Eye (tissue), 1 donor: ENCODE measurements at places on chromosomes 2 and 18.

DNA sequence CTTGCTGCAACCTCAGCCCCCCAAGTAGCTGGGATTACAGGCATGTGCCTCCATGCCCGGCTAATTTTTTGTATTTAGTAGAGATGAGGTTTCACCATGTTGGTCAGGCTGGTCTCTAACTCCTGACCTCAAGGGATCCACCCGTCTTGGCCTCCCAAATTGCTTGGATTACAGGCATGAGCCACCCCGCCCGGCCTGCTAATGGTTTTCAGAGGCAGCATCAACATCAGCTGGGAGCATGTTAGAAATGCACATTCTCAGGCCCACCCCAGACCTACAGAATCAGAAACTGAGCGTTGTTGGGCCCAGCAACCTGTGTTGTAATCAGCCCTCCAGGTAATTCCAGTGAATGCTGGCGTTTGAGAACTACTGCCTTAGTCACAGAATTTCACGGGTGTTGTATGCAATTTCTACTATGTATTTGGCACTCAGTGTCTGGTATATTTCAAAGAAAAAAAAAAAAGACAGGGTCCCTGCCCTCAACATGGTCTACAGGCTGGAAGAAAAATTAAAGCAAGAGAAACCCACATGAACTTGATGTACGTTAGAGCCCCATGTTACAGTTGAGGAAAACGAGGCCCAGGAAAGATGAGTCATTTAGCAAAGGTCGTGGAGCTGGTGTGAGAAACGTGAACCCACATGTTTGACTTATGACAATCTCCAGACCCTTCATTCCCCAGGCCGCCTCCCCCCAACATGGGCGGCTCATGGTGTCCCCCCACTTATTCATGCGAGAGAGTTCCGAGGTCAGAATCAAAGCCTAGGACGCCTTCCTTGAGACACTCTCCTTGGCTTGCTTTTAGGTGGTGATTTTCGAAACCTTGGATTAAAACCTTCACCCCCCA is 35.3 kb downstream of the SH3BP4 start:
- no peak for DNase-seq

GRCh38 chr2:59851836-59852475 is 701.5 kb downstream of the BCL11A start:
- no peak for DNase-seq

DNA sequence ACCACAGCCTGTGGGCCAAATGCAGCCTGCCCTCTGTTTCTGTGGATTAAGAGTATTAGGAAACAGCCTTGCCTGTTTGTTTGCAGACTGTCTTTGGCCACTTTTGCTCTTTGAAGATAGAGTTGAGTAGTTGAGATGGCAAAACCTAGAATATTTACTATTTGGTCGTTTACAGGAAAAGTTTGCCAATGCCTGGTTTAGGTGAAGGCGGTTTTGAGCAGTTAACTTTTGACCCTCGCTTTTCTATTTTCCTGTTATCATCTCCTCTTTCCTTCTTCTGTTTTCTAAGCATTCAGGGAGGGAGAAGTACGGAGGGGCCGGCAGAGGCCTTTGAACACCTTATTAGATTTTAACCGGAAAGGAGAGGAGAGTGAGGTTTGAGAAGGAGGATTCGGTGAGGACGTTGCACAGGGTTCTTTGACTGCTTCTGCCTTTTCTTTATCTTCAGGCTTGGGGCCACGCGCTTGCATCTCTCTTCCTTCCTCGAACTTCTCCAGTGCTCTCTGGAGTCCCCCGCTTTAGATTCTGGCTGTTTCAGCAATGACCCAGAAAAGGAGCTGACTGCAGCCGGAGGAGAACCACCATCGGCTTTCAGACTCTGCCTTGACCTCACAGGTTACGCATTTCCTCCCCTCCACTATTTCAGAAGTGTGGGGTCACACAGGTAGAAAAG is 39.2 kb downstream of the IL1R2 start:
- DNase-seq = no peak

GRCh38 chr2:223203971-223204929 is 152.3 kb downstream of the KCNE4 start:
- DNase-seq = no peak

DNA sequence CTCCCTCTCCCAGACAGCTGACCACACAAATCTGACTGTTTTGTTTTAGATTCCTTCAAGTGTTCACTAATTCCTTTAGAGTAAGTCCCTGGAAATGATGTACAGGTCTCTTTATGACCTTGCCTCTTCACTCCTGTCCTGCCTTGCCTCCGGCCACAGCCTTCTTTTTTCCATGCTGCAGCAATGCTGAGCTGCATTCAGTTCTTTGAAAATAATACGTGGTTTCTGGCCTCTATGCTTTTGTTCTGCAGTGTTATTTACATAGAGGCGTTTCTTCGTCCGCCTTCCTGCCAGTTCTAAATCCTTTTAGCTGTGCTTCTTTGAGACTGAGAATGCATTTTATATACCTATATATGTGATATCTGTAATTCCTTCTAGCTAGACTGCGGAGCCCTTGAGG is 87.2 kb downstream of the PPP1R1C start:
- no peak for DNase-seq

DNA sequence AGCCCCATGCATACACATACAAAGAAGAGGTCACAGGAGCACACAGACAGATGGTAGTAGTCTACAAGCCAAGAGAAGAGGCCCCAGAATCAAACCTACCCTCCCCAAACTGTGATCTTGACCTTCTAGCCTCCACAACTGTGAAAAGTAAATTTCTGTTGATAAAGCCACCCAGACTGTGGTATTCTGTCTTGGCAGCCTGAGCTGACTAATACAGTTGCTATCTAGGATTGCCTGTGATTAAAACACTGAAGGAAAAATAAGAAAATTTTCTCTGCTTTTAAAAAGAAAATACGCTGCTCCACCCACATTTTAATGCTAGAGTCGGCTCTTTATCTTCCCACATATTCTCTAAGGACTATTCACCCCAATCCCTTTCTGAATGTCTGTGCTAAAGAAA is 143.7 kb upstream of the TMEM200C start:
- DNase-seq = no peak

GRCh38 chr2:239148495-239149200 is 252.2 kb downstream of the HDAC4 start:
- no peak for DNase-seq

GRCh38 chr2:234989183-234989701 is 37.4 kb downstream of the SH3BP4 start:
- no peak for DNase-seq

DNA sequence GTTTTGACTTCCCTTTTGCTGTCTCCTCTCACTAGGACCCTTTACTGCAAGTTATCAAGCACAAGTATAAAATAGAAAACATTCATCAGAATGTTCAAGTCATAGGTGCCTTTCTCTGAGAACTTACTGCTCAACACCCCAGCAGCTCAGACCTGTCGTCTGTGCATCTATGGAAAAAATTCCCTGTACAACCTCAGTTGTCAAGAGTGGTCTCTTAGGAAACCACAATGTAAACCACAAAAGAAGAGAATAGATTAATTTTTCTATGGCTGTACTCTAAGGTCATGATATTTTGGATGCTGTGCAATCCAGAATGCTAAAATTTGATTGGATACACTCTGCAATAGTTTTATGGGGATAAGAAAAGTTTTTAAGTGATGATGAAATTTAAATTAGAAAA is 84.1 kb downstream of the RBMS1 start:
- DNase-seq = no peak

GRCh38 chr18:49238433-49239042 is 221.9 kb downstream of the DYM start:
- peak; percentile 52 for DNase-seq

DNA sequence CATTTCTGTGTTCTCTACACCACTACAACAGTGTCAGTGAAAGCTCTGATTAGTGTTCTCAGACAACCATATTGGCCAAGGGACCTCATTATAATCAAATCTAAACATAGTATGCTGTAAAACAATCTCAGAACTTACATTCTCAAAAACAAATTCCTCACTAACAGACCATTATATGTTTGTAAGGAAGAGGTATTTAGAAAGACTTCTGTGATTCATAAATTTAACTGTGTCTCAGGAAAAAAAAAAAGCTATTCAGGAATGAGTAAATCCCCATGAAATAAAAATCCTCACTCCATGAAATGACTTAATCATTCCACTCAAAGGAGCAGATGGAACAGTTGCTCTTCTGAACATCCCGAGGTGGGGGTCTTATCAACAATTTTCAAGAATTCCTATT is 413.0 kb downstream of the CDH2 start:
- no peak for DNase-seq

DNA sequence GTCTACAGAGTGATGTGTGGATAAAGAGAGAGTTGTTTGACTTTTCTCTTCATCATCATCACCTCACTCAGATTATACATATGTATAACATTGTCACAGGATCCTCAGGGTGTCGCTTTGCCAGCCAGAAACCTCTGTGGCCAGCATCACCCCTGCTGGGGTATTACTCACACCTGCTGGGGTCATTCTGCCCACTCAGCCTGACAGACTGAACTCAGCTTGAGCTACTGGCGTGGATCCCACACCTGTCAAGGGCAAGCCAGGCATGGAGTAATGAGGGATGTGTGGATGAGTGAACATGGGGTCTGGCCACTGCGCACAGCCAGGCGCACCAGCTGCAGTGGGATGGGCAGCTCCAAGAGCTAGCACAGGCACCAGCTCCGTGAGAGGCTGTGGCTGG is 870.6 kb downstream of the CBLN2 start:
- no peak for DNase-seq

- no peak for DNase-seq
Observed at GRCh38 chr2:75233965-75234364, 34.6 kb upstream of the TACR1 start.

- DNase-seq = no peak
Observed at GRCh38 chr18:41989508-41989907, 34.5 kb downstream of the PIK3C3 start.

DNA sequence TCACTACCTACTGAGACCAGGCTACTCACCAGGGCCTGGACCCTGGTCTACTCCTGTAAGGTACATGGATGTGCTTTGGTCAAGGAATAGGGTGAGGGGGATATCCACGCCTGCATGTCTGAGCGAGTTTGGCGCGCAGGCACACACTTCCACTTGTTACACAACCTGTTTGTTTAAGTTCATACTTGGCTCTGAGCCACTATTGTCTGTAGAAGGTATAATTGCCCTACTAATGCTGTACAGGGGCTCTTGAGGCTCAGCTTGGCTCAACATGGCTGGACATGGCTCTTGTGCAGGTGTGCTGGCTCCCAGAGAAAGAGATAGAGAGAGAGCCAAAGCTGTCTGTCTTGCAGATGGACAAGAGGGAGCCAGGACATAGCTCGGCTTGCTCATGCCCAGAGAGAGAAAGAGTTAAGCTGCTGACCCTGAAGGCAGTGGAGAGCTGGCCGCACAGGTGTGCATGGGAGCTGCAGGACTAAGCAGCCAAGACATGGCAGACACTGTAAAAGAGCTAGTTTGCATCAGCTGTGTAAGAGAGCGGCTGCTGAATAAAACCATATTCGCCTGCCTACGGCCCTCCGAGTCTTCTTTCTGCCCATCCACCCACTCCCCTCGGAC is 35.2 kb downstream of the NPPC start:
- no peak for DNase-seq

- DNase-seq = peak; percentile 27
Observed at GRCh38 chr2:157840568-157841156, 35.5 kb downstream of the ACVR1 start.

DNA sequence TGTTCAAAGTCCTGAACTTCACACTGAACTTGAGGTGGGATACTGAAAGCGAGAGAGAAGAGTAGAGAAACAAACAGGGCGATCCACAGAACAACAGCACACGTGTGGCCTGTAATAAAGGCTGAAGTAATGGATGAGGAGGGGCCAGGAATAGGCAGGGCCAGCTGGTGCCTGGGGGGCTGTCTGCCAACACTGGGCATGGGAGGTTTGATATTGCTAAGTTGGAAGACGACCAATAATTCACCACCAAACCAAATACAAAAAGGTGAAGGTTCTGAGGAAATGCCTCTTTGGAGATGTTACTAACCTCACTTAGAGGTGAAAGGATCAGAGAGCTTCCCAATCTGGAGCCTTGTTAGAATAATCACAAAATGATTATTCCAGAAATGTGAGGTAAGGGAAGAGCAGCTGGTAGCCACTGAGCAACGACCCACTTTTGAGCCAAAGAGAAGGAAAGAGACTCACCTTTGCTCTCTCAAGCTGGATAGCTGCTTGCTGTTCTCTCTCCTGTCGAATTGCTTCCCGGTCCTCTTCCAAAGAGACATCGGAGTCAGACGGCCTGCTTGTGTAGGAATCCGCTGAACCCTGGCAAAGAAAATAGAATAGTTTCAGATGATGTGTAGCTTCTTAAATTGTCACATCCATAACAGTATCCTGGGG is 54.7 kb upstream of the ARL5A start:
- no peak for DNase-seq

GRCh38 chr18:47389210-47389609 is 137.8 kb upstream of the SKOR2 start:
- no peak for DNase-seq

- no peak for DNase-seq
Observed at GRCh38 chr2:214560176-214560575, 149.3 kb downstream of the VWC2L start.

DNA sequence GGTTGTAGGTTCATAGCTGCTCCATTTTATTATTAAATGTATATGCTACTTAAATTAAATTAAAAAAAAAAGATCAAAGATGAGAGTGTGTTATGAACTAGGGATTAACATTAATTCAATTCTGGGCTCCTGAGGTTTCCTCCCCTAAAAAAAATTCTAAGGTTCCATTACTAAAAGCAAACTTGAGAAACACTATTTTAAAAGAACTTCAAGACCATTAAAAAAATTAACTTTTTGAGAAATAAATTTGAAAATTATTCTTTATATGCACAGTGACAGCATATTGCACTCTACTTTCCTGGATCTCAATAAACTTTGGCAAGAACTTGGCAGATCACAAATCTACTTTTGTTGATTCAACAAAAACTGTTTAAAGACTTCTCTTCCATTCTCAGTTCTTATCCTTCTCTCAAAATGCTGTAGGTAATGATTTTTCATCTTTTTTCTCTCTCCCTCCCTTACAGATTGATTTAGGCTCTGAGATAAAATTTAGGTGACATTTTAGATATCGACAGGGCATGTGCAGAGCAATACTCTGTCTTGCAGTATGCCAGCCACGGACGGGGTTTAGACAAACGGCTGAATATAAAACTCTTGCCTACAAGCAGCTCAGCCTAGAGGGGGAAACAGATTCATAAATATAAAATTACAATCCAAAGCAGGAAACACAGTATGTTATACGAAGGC is 592 bp upstream of the MARS2 start:
- DNase-seq = peak; percentile 7

DNA sequence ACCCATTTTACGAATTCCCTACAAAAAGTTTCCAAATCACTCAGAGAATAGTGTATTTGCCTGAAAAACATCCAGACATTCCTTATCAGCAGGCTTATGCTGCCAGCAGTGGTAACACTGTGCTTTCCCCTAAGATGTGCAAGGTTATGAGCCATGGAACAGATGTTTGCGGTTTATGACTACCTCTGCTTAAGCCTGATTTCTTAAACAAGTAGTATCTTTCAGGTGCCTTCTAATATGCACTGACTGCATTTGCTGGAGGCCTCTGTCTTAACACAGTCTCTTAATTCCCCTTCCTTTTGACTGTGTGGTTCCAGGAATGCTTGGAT is 54.8 kb downstream of the CDC42EP3 start:
- no peak for DNase-seq

DNA sequence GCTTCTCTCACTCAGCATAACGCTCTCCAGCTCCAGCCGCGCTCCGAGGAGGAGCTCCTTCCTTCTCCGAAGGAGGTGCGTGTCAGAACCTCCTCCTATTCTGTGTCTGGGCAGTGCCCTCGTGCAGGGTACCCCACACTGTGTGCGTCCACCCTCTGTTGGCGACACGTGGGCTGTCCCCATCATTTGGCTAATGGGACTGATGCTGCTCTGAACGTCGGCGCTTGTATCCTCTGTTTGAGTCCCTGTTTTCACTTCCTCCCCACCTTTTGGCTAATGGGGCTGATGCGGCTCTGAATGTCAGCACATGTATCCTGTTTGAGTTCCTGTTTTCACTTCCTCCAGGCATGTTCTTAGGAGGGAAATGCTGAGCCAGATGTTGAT is 22.2 kb downstream of the KCNG2 start:
- DNase-seq = no peak
